ENCODE measurements at places on chromosomes 16 and 17.
A peak's percentile ranks its signal among the peaks of the same experiment; 100 is the strongest.

DNA sequence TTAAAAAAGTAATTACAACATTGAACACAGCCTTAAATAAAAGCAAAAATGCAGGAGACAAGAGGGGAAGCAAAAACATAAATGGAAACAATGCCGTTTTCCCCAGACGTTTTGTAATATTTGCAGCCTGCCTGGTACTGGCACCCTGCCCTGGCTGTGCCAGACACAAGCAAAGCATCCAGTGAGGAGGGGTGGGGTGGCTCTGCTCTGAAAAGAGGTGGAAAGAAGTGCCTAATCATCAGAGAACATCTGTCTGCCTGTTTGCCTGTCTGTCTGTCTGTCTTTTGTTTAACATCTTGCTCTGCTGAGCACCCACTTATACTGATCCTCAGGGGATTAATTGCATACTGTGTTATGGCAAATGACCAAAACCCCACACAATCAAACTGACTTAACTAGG is 62.7 kb downstream of the C16orf82 start:
- DNase-seq: no peak

DNA sequence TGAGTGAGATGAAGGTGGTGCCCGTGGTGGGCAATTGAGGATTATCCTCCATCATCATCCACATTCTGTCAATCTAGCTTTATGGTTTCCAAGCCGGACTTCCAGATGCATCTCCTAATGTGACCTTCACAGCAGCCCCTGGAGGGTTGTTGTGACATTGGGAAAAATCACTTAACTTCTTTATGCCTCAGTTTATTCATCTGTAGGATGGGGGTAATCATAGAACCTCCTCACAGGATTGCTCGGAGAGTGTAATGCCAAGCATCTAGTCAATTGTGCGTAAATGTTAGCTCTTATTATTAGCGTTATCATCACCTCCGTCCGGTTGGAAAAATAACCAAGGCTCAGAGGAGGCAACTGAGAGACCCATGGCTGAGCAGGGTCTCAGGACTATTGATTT is 214.0 kb downstream of the CCDC182 start:
- no peak for DNase-seq

- no peak for DNase-seq
Observed at GRCh38 chr17:31401456-31402254, 10.2 kb downstream of the RAB11FIP4 start.

DNA sequence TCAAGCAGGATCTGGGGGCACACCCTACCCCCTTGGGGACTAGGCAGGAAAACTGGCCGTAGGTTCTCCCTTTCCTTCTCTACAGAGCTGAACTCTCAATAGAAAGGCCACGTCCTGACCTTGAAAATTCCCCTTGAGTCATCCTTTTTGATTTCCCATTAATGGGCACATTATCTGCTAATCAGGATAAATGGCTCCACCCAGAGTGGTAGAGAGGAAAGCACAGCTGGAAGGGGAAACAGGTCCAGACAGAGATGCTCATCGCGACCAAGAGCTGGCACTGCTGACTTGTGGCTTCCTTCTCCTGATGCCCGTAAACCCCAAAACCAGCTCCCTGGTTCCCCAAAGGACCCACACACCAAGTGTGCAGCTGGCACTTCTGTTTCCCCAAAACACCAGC is 206.5 kb upstream of the CDH5 start:
- DNase-seq: no peak

DNA sequence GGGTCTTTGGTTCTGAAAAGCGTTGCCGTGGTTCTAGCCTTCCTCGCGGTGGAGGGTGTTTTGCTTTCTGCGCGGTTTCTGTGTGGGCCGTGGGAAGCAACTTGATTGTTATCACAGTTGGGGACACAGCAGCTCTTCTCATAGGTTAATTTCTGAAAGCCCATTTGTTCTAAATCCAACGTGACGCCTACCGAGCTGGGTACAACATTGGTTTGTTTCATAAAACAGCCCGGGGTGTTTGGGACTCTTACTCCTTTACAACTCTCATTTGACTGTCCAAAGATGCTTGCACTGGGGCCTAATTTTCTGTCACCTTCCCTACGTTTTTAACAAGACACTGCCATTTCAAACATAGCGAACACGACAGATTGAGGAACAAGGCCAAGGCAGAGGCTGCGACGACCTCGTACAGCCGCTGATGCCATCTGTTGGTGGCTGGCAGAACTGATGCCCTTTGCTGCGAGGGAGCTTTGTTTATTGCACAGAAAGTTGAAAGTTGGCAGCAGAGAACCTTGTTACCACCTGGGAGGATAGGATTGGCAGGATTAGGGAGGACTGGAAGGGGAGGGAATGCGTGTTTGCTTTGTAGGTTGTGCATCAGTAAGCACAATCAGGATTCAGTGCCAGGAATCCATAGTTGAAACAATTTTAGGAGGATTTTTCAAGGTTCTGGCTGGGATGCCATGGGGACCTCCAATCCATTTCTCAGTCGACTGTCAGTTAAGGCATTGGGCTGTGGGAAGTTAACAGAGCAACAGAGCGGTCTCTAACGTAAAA is 98.3 kb downstream of the PITPNC1 start:
- DNase-seq: peak; percentile 73

GRCh38 chr16:80671281-80671849 is 130.6 kb downstream of the DYNLRB2 start:
- DNase-seq: no peak

DNA sequence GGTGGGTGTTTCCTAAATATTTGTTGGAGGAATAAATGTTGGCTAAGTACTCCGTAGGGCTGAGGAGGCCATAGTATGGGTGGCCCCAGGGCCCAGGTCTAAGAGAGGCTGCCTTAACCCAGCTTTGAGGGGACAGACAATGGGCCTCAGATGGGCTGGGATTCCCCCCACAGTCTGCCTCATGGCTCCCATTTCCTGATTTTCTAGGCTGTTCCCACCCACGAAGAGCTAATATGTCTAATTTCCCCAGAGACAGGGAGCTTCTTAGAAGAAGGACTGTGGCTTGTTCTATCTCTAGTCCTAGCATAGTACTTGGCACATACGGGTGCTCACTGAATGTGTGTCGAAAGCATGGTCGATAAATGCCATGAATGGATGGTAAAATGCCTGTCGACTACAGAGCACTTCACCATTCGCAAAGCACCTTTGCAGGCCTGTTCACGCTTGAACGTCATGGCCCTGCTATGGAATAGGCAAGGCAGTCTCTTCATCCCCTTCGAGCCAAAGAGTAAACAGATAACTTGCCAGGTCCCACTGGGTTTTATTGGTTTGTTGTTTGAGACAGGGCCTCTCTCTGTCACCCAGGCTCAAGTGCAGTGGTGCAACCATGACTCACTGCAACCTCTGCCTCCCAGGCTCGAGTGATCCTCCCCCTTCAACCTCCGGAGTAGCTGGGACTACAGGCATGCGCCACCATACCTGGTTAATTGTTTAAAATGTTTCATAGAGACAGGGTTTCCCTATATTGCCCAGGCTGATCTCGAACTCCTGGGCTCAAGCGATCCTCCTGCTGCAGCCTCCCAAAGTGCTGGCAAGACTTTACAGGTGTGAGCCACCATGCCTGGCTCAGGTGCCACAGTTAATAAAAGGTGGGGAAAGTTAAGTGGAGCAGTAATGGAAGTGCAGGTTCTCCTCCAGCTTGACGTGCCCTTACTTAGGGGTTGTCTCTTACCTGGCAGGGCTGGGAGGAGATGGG is 9.7 kb downstream of the CHAD start:
- DNase-seq: no peak

DNA sequence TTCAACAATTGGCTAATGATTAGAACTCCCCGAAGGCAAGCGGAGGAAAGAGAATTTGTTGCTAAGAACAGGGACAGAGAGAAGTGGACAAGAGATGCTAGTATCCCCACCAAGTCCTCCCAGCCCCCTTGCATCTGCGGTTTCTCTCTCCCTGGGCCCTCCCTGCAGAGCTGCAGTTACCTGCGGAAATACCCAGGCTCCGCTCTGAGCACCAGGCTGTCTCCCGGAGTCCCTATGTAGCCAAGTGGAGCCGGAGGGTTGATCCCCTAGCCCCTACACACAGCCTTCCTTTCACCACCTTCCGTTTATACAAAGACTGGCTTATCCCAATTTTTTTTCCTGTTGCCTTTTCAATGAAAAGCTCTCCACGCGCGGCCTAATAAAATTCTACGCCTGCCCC is 834.4 kb downstream of the KCNJ2 start:
- DNase-seq: no peak

- no peak for DNase-seq
Observed at GRCh38 chr16:77882358-77882757, 94.0 kb downstream of the VAT1L start.

DNA sequence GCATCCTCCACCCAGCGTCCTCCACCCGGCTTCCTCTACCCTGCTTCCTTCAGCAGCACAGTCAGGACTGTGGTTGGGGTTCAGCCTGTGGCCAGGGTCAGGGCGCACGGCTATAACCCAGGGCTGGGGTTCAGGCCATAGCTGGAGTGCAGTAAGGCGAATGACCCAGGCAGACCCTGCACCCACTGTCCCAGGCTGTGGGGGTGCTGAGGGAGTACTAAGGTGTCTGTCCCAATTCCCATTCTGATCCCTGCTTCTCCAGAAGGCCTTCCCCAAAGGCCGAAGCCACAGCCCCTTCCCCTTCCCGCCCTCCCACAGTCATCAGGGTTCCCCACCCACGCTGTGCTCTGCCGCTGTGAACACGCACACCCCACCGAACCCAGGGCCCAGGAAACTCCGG is 12.4 kb downstream of the EMC6 start:
- DNase-seq: no peak
